Parietal lobe (tissue), 2 donors: ENCODE measurements at places on chromosomes 12 and 14. TPM values are rescaled to one million over a fixed set of nuclear protein-coding genes. Genes with fewer than 3 reads are reported as not detected.

PPM1A gene
- total RNA-seq = 86.7 TPM

LHX5 gene
- not detected for total RNA-seq

MGP gene
- total RNA-seq = 1.6 TPM

RFC5 gene
- total RNA-seq = 25.4 TPM

METAP2 gene
- total RNA-seq = 50.1 TPM

HOXC4 gene
- total RNA-seq = not detected

RGS6 gene
- 13.5 TPM for total RNA-seq

STON2 gene
- total RNA-seq = 45.1 TPM

TAS2R7 gene
- total RNA-seq = 0.94 TPM

IFI27 gene
- 8.8 TPM for total RNA-seq

BICD1 gene
- 146 TPM for total RNA-seq

GPR132 gene
- total RNA-seq = 0.94 TPM

CPNE8 gene
- total RNA-seq = 9.7 TPM
